ENCODE measurements at places on chromosomes 16 and 17. TPM values are rescaled to one million over a fixed set of nuclear protein-coding genes. Genes with fewer than 3 reads are reported as not detected.

Gene DDX5
- total RNA-seq: 634 TPM

Gene HEXIM1
- 7.2 TPM for total RNA-seq

Gene TBC1D24
- total RNA-seq: 31.3 TPM

Gene EXOC3L1
- total RNA-seq: 0.63 TPM

Gene LRRC46
- total RNA-seq: not detected

Gene IRX3
- not detected for total RNA-seq

Gene PLLP
- 2.8 TPM for total RNA-seq

Gene IL21R
- total RNA-seq: not detected

Gene LGALS9B
- total RNA-seq: not detected

Gene SCPEP1
- total RNA-seq: 3.4 TPM

Gene ASPHD1
- total RNA-seq: 13.1 TPM

Gene PRSS22
- total RNA-seq: not detected

Gene PIK3R6
- total RNA-seq: 0.94 TPM

Gene CA4
- total RNA-seq: not detected

Gene HOXB5
- total RNA-seq: not detected

Gene GAST
- not detected for total RNA-seq

Gene DLX3
- total RNA-seq: not detected

Gene ERBB2
- 13.1 TPM for total RNA-seq

Gene COL1A1
- total RNA-seq: 5.0 TPM

Gene HOXB13
- total RNA-seq: not detected

Gene PDILT
- not detected for total RNA-seq

Gene CDH11
- total RNA-seq: 358 TPM

Gene SNX20
- not detected for total RNA-seq

Gene ABCC11
- total RNA-seq: 0.31 TPM

Gene RAB40C
- total RNA-seq: 27.5 TPM

Gene SHISA9
- 33.5 TPM for total RNA-seq

Gene KRT12
- not detected for total RNA-seq

Gene CDH8
- 37.2 TPM for total RNA-seq

Gene MYH13
- total RNA-seq: not detected

Gene TBC1D3E
- total RNA-seq: not detected

Gene TMC7
- total RNA-seq: 3.4 TPM
